ENCODE measurements at places on chromosomes 7 and 10. TPM values are rescaled to one million over a fixed set of nuclear protein-coding genes. Genes with fewer than 3 reads are reported as not detected.

DNA sequence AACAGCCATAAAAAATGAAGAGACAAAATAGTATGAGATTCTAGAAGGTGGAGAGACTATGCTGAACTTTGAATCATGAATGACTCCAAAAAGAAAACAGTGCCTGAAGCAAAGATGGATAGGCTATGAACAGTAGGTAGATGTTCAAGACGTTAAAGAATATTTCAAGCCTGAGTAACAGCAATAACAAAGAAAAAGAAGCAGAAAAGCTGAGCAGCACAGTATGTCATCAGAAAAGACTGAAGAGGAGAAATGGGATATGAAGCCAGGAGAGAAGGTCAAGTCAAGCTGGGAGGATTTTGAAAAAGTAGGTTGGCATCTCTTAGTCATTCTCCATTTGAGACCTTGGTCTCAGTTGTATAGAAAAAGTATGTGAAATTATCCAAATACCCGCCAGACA, 484.4 kb downstream of the SORCS1 start:
- DNase-seq: no peak

Gene WEE2
- polyA plus RNA-seq: not detected

Gene ACTL6B
- polyA plus RNA-seq: not detected

Gene PTF1A
- polyA plus RNA-seq: not detected

- no peak for DNase-seq
Observed at GRCh38 chr7:155928583-155928982, 116.3 kb upstream of the SHH start.

- no peak for DNase-seq
Observed at GRCh38 chr7:66669088-66669487, 40.4 kb downstream of the KCTD7 start.

Gene SLC16A9
- polyA plus RNA-seq: 0.57 TPM

All from psoas muscle (tissue), 8 donors.